ENCODE measurements at places on chromosomes 5 and 9.

DNA sequence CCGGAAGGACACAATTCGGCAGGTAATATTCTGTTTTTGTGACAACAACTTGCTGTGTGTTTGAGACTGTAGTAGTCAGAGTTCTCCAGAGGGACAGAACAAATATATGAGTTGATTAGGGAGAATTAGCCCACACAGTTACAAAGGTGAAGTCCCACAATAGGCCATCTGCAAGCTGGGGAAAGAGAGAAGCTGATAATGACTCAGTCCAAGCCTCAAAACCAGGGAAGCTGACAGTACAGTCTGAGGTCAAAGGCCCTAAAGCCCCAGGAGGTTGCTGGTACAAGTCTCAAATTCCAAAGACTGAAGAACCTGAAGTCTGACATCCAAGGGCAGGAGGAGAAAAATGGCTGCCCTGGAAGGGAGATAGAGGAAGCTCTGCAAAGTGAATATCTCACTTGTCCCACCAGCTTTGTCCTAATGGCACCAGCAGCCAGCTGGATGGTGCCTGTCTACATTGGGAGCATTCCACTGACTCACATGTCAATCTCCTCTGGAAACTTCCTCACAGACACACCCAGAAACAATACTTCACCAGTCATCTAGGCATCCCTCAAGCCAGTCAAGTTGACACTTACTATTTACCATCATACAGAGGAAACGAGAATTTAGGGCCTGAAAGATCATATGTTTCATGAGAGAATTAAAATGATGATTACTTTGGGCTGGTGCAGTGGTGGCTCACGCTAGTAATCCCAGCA, 36.3 kb upstream of the CTXN3 start:
- no peak for DNase-seq

DNA sequence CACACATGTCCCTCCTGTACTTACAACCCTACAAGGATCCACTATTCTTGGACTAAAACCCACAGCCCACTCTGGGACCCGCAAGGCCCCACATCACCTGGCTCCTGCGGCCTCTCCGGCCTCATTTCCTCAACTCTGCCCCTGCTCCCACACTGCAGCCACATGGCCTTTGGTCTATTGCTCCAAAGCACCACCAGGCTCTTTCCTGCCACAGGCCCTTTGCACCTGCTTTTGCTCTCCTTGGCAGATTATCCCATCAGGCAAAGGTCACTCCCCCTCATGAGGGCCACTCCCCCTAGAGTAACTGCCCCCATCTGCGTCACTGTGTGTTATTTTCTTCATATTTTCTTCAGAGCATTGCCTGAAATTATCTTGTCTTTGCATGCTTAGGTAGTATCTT, 26.1 kb upstream of the CPLX2 start:
- DNase-seq = no peak

GRCh38 chr5:84370176-84370575, 14.5 kb downstream of the EDIL3 start:
- no peak for DNase-seq

DNA sequence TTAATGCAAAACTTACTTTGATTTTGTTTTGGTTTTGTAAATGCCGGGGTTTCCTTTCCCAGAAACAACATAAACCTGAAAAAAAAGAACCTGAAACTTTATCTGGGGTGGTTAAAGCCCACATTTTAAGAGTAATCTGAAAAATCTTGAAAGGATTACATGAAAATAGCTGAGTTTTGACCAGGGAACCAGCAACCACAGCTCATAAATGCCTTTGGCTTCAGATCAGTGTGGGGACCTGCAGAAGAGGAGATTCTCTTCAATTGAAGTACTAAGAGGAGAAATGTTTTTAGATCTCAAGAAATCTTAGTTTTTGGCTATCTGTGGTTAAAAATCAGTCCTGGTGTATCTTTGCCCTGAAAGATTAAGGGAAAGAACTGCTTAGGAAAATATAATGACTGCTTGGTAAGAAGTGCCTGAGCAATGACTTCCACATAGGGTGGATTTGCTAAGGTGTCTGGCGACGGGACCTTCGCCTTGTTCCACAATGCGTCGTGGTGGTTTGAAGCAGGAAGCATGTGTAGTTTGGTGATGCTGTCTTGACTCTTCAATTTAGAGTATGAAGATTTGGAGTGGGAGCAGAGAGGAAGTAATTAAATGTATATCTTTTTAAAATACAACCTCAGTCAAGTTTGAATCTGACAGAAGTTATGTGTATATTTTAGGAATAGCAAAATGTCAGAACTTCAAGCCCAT, 186.5 kb downstream of the MAN2A1 start:
- no peak for DNase-seq

DNA sequence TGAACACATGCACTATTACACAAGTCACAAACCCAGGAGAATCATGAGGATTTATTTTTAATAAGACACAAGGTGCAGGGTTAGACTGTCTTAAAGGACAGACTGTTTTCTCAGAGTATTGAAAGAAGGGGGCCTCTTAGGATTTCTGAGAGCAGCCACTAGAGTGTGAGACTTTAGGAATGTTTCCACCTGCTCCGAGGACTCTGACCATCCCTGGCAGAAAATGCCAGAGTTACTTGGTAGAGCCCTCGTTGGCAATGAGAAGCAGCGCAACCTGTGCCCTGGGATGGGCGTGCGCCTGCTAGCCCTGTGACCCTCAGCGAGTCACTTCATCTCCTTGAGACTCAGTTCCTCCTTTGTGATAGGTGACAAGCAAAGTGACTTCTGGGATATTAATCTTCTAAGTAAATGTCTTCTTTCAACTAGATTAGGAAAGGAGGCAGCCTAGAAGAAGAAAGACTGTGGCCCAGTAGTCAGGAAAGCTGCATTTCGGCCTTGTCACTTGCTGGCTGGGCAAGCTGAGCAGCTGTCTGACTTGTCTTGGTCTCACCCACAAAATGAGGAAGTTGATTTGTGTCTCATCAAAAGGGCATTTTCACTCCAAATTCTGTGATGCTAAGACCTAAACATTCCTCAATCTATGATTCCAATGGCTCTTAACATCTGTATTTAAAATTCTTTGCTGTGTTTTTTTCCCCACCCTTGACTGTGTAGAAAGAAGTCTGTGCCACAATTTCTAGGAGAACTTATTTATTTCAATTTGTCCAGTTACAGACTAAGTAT, 60.5 kb downstream of the PTCD2 start:
- DNase-seq = peak; percentile 34

- no peak for DNase-seq
Observed at GRCh38 chr5:65708145-65708544, 13.8 kb downstream of the SGTB start.

- no peak for DNase-seq
Observed at GRCh38 chr9:6676254-6676921, 30.9 kb upstream of the GLDC start.

- DNase-seq = no peak
Observed at GRCh38 chr5:73299665-73300336, 126.8 kb downstream of the TMEM174 start.

DNA sequence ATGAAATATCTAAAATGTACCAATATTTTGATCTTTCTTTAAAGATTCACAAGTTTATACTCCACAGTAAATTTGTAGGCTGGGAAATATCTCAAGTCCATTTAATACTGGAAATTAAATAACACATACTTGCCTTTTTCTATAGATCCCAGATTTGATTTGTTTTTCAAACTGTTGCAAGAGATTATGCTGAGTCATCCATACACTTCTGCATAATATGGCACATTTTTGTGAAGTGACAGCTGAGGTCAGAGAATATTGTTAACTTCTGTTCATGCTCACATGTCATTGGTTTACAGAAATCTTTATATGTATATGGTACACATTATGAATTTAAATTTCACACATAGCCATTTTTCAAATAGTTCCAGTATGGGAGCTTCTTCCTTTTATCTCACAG, 1066.3 kb upstream of the NUDT12 start:
- no peak for DNase-seq

GRCh38 chr9:24487946-24488345, 57.8 kb downstream of the IZUMO3 start:
- no peak for DNase-seq

Measured in CD4-positive, alpha-beta T cell treated with Interleukin-15 for 1 hour (primary cell).